ENCODE measurements at places on chromosomes 2 and 18. TPM values are rescaled to one million over a fixed set of nuclear protein-coding genes. Genes with fewer than 3 reads are reported as not detected.
A peak's percentile ranks its signal among the peaks of the same experiment; 100 is the strongest.

GRCh38 chr18:13268158-13269012 is 49.8 kb downstream of the LDLRAD4 start:
- H3K4me1 ChIP-seq: peaks cover 59% of the 10 kb centered on the region
- DNase-seq: no peak
- no peaks in the 10 kb centered on the region for H3K27me3 ChIP-seq
- no peaks in the 10 kb centered on the region for H3K36me3 ChIP-seq
- peak overlapping the region; percentile 13 for H3K4me3 ChIP-seq

DNA sequence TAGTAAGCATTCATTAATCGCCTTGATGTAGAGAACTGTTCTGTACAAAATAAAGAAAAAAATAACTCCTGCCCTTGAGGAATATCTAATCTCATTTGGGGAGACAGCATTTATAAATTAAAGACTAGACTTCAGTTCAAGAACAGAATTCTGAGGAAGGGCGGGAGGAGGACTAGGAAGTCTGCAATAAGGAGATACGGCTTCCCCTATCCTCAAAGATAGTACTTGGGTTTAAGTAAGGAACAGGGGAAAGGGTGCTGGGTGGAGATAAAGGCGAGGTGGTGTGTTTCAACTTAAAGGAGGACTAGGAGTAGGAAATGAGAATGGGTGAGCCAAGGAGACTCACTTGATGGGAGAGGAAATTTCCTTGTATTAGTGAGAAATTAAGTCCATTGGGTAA is 121.9 kb upstream of the MSTN start:
- H3K4me1 ChIP-seq: peaks cover 20% of the 10 kb centered on the region
- no peaks in the 10 kb centered on the region for H3K27me3 ChIP-seq
- H3K4me3 ChIP-seq: no peak overlapping the region
- no peak for DNase-seq

DNA sequence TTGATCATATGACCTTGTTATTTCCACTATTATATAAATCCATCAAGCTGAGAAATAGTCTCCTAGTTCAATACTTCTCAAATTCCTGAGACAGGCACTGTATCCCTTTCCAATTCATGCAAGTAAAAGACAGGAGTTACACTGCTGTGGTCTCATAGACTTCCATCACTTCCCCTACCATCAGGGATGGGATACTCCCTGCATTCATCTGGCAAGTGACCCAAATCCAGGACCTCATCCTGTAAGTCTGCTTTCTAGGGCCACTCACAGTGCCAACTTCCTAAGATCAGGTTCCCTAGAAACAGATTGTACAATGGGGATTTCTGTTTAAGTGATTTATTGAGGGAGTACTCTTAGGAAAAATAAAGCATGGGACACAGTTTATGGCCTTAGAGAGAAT is 424.0 kb upstream of the CDH7 start:
- no peak overlapping the region for H3K27ac ChIP-seq

Gene CCDC141
- 5.9 TPM for total RNA-seq

GRCh38 chr18:61435064-61435652 is 101.9 kb downstream of the CDH20 start:
- no peaks in the 10 kb centered on the region for H3K36me3 ChIP-seq
- no peak overlapping the region for H3K27ac ChIP-seq

- no peaks in the 10 kb centered on the region for H3K4me1 ChIP-seq
- no peaks in the 10 kb centered on the region for H3K36me3 ChIP-seq
- H3K27me3 ChIP-seq: no peaks in the 10 kb centered on the region
- no peak overlapping the region for H3K4me3 ChIP-seq
- no peak for DNase-seq
Measured at GRCh38 chr2:53220969-53221368, 546.6 kb upstream of the CHAC2 start.

Gene POTEJ
- total RNA-seq: not detected

- no peaks in the 10 kb centered on the region for H3K4me1 ChIP-seq
- no peak for DNase-seq
- H3K27ac ChIP-seq: no peak overlapping the region
- H3K4me3 ChIP-seq: no peak overlapping the region
- H3K36me3 ChIP-seq: no peaks in the 10 kb centered on the region
Measured at GRCh38 chr18:68500556-68500955, 214.4 kb downstream of the TMX3 start.
